ENCODE measurements at places on chromosomes 5 and 9. TPM values are rescaled to one million over a fixed set of nuclear protein-coding genes. Genes with fewer than 3 reads are reported as not detected.

GRCh38 chr9:98413084-98413483 is 157.6 kb upstream of the TBC1D2 start:
- DNase-seq: no peak

DNA sequence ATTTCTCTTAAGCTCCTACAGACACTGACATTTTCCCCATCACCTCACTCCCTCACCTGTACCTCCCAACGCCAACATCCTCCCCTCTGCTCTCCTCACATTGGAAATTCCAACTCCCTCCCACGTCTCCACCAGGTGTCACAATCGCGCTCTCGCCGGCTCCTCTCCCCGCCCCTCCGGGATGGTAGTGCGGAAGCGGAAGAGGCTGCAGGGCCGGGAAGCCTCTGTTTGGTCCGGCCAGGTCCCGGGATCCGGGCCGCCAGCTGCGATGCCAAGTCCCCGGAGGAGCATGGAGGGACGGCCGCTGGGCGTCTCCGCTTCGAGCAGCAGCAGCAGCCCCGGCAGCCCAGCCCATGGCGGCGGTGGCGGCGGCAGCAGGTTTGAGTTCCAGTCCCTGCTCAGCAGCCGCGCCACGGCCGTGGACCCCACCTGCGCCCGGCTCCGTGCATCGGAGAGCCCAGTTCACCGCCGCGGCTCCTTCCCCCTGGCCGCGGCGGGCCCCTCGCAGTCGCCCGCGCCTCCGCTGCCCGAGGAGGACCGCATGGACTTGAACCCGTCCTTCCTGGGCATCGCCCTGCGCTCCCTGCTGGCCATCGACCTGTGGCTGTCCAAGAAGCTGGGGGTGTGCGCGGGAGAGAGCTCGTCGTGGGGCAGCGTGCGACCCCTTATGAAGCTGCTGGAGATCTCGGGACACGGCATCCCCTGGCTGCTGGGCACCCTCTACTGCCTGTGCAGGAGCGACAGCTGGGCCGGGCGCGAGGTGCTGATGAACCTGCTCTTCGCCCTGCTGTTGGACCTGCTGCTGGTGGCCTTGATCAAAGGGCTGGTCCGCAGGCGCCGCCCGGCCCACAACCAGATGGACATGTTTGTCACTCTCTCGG is at the start of gene PLPP6:
PLPP6 (plus strand) TSS at position 187 of the 881 bp plus-strand sequence; CDS start at position 269, 82 bp downstream.
- no peak for DNase-seq

DNA sequence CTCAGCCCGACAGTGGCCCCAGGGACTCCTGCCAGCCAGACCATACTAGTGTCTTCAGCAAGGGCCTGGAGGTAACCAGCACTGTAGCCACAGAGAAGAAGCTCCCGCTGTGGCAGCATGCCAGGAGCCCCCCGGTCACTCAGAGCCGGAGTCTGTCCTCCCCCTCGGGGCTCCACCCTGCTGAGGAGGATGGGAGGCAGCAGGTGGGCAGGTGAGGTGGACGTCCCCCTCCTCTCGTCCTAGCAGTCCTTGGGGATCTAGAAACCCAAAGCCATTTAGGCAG is 28.0 kb upstream of the LRRC14B start:
- no peak for DNase-seq

DNA sequence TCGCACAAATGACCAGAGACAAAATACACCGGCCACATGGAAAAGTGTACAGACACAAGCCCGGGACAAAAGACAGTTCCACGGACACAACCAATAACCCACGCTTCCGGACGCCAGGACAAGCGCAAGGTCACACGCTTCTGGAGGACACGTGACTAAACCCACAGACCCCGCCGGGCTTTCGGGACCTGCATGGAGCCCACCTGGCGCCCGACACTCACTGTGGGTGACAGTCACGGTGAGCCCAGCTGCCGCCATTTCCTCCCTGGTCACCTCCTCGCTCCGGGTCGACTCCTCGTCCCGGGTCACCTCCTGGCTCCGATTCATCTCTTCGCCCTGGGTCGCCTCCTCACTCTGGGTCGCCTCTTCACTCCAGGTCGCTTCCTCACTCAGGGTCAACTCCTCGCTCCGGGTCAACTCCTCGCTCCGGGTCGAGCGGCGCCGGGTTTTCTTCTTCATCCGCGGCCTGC is 470 bp downstream of the BAG1 start:
- DNase-seq: no peak

BRD8 gene
- 75.3 TPM for polyA plus RNA-seq

DNA sequence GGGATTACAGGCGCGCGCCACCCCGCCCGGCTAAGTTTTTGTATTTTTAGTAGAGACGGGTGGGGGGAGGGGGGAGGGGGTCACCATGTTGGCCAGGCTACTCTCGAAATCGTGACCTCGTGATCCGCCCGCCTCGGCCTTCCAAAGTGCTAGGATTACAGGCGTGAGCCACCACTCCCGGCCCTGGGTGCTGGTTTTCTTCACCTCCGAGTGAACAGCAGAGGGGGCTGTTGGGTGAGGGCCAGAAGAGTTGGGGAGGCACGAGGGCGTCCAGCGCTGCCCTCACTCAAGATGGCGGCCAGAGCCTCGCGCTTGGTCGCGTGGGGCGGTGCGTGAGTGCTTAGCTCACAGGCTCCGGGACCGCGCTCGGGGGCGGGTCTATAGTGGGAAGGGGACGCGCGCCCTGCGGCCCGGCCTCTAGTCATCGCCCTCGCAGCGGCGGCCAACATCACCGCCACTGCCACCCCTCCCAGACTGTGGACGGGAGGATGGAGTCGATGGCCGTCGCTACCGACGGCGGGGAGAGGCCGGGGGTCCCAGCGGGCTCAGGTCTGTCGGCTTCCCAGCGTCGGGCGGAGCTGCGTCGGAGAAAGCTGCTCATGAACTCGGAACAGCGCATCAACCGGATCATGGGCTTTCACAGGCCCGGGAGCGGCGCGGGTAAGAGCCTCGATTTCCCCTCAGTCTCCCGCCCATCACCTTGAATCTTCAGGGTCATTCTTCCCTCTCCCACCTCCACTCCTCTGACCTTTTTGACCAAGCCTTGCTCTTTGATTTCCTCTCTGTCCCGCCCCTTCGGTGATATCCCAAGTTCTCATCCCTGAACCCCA is at the start of gene CAMLG:
CAMLG (plus strand) TSS at position 416 of the 830 bp plus-strand sequence; CDS start at position 489, 73 bp downstream.
- peak; percentile 99 for DNase-seq

PCDHA9 gene
- polyA plus RNA-seq: not detected

DNA sequence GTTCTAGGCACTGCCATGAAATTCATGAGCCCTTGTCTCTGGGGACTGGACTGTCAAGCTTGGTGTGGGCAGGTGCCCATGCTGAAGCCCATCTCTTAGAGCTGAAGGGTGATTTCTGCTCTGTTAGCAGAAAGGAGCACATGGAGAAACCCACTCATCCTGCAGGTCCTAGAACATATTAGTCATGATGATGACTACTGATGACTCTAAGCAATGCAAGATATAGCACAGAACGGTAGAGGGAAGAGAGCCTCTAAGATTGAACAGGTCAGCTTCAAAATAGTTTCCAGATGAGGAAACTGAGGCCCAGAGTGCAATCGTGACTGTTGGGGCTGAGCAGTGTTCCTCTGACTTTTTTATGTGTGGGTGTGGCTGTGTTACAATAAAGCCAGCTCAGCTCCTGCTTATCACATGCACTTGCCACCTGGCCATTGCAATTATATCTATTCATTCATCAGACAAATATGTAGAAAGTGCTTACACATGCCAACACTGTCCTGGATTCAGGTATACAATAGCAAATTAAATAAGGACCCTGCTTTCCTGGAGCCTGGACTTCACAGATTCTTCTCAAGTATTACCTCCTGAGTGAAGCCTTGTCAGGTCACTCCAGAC is 140.2 kb upstream of the BRINP1 start:
- DNase-seq: no peak

Data from thymus (tissue), 14 donors.